ENCODE measurements at places on chromosomes 16 and 17. TPM values are rescaled to one million over a fixed set of nuclear protein-coding genes. Genes with fewer than 3 reads are reported as not detected.

Gene TOB1
- total RNA-seq, result 43.9 TPM

DNA sequence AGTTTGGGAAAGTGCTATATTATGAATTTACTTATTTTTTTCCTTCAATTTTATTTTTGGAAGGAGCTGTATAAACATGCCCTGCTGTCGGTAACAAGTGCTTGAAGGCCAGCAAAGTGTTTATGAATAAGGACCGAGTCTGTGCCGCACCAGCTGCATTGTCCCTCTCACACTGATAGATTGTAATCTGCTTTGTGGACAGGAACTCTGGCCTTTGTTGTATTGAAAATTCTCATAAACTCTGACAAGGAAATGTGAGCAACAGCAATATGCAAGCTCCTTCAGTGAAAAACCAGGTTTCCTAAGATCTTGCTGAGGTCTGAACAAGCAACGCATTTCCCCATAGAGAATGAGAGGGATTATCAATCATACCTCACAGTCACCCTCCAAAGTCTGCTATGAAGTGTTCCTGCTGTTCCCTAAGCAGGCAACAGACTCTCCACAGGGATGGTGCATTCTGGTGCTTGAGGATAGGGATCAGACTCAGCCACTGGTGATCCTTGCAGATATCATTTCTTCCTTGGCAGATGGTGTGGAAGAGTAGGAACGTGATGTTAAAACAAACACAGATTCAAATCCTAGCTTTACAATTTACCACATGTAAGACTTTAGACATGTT, 109.6 kb downstream of the KCNJ2 start:
- DNase-seq, result no peak

- DNase-seq, result no peak
Measured at GRCh38 chr17:73686126-73686525, 41.9 kb upstream of the SDK2 start.

DNA sequence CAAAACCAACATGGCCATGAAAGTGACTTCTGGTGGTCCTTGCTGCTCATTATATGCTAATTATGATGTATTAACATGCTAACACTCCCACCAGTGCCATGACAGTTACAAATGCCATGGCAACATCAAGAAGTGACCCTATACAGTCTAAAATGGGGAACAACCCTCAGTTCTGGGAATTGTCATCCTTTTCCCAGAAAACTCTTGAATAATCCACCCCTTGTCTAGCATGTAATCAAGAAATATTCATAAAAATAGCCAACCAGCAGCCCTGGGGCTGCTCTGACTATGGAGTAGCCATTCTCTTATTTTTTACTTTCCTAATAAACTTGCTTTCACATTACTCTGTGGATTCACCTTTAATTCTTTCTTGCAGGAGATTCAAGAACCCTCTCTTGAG, 35.9 kb downstream of the DNAJA2 start:
- no peak for DNase-seq

Gene KRT33A
- not detected for total RNA-seq

DNA sequence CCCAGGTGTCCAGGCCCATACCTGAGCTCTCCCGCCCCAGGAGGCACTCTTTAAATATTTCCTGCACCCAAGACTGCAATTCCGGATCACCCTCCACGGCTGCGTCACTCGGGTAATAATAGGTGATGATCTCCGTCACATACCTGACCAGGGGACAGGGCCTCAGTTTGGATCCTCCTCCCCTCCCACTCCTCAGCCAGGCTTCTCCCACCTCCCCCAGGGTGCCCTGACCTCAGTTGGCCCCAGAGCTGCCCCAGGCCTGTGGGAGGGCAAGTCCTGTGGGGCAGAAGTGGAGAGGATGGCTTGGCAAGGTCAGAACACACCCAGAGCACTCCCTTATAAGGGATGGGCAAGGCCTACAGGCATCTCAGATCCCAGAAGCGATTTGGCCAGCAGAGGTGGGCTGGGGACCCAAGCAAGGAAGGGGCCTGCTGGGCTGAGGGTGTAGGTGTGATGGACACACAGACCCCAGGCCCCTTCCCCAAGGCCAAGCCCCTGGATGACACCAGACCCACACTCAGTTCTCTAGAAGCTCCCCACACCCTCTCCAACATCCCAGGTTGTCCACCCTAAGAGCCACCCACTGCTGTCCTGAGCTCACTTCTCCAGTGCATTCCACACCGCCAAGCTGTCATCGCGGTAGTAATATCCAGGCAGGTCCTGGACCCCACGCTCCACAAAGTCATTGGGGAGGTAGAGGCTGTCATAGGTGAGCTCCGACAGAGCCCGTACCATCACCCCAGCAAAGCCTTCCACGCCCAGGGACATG, 11.8 kb downstream of the ALOX12B start:
- DNase-seq, result no peak

DNA sequence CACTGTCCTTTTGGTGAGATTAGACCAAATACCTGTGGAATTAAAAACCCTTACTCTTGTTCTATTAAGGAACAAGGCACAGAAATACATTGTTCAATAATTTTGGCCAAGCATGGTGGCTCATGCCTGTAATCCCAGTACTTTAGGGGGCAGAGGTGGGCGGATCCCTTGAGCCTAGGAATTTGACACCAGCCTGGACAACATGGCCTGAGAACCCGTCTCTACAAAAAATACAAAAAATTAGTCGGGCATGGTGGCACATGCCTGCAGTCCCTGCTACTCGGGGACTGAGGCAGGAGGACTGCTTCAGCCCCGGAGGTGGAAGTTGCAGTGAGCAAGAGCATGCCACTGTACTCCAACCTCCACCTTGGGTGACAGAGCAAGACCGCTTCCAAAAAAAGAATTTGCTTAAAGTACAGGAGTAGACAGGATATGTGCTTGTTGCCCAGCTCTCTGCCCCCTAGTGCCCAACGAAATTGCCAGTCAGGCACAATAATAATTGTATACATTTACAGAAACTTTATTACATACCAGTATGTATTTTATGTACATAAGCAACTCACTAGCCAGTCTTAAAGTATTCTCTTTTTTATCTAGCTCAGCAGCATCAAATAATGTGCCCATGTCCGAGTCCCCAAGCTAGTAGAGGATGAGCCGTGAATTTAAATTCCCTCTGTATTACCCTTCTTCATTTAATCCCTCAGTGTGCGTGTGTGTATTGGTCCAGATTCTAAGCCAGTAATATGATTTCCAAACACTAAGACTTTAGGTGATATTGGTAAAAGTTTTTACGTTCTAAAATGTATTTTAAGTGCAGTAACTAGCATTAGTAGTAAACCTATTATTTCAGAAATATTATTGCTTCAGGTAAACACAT, 1.4 kb downstream of the THUMPD1 start:
- DNase-seq, result no peak

DNA sequence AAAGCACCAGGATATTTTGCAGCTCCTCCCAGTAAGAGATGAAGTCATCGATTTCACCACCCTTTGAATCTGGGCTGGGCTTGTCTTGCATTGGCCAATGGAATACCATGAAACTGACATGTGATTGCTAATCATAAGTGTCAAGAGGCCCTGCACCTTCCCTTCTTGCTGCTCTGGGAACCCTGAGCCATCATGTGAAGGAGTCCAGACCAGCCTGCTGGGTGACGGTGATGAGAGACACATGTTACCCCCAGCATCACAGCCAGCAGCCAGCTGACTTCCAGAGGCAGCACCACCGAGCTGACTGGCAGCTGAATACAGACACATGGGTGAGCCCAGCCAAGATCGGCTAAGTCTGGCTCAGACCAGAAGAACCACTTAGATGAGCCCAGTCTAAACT, 43.6 kb upstream of the CACNG4 start:
- no peak for DNase-seq

Gene PRRT2
- 2.4 TPM for total RNA-seq

DNA sequence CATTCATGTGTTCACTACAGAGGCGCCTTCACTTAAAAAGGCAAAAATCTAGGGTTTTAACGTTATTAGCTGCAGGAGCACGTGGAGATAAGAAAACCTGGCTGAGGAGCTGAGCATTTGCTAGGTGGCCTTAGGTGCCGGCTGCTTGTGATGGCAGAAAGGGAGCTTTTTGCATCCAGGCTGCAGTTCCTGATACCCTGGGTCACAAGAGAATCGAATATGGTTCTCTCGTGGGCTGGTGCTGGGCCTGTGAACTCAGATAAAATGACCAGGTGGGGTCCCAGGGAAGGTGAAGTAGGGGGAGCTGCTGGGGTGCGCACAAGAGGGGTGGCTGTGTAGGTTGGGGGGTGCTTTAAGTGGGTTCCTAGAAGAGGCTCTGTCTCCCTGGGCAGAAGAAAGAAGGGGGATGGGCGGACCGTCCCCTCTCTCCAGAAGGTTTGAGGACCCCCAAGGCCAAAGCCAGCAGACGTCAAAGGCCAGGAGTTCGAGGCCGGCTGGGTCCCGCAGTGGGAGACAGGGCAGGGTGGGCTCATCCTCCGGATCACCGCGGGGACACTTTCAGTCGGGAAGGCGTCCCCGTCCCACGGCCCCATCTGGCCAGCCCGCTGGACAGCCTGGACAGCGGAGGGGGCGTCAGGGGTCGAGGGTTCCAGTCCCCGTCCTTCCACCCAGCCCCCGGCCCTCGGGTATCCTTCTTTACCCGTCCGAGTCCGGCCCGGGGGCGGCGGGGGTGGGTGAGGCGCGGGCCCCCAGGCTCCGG, 740 bp upstream of the CMIP start:
- peak; percentile 27 for DNase-seq

DNA sequence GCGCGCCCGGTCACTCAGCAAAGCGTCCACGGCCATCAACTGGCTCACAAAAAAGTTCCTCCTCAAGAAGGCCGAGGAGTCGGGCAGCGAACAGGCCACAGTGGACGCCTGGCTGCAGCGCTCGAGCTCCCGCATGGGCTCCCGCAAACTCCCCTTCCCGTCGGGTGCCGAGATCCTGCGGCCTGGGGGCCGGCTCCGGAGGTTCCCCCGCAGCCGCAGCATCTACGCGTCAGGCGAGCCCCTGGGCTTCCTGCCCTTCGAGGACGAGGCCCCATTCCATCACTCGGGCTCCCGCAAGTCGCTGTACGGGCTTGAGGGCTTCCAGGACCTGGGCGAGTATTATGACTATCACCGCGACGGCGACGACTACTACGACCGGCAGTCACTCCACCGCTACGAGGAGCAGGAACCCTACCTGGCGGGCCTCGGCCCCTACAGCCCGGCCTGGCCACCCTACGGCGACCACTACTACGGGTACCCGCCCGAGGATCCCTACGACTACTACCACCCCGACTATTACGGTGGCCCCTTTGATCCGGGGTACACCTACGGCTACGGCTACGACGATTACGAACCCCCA, 10.7 kb downstream of the MYO15A start:
- DNase-seq, result no peak

- DNase-seq, result no peak
Measured at GRCh38 chr17:63546308-63547082, 3.8 kb upstream of the DCAF7 start.

DNA sequence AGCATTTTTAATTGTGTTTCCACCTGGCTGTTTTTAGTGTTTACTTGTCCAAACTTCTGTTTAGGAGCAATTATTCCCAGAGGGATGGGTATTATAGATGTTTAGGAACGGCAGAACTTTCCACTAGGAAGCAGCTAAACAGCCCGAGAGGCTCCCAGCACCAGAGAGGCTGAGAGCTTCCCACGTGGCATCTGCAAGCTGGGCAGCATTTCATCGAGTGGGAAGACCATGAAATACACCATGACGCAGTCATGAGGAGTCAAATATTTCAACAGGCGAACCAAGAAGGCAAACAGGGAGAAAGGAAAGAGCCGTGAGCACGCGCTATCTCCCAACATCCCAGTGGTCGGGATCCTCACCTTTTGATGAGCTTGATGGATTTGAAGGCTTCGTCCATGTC, 24.1 kb downstream of the TMEM204 start:
- no peak for DNase-seq

DNA sequence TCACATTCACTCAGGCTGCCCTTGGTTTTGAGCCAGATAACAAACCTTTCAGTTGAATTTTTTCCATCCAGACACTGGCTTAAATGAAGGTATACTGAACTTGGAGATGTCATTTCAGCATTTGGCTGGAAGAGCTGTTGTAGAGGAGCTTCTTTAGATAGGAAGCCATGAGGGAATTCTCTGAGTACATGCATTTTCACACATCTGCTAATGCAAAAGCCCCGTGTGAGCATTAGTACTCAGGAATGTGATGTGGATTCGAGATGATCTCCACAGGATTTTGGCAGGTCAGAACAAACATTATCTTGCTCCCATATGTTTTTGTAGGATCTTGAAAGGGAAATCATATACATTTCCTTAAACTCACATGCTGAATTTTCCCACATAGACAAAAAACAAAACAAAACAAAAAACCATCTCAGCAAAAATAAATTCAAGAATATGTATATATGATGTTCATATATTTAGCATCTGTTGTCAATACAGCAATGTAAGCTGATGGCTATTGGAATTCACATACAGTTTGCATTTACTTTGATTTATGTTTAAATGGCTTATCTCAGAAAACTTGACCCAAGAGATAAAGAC, 277.2 kb upstream of the TBX2 start:
- DNase-seq, result no peak

DNA sequence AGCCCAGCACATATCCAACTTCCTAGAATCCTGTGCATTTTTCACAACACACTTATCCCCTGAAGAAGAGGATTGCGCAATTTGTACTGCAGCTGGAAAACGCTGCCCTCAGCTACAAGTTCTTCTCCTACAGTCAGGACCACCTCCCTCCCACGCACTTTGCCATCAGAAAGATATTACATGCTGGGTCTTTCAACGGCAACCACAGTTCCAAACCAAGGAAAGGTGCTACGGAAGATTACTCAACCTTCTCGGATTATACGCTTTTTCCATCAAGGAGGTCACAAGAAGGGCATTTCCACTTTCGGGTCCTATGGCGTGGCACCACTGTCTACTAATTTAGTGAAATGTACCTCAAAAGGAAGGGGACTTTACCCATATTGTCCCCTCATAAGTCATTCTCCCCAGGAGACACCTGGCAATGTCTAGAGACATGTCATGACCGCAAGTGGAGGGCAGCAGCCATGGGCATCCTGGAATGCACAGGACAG, 35.2 kb downstream of the USP7 start:
- no peak for DNase-seq

- no peak for DNase-seq
Measured at GRCh38 chr17:79792341-79792871, 4.5 kb downstream of the CBX8 start.

GRCh38 chr16:14071576-14072271, 605 bp downstream of the MRTFB start:
- DNase-seq, result no peak

Gene BEAN1
- not detected for total RNA-seq

GRCh38 chr16:56513972-56514371, 5.9 kb downstream of the BBS2 start:
- no peak for DNase-seq

- DNase-seq, result no peak
Measured at GRCh38 chr17:33500151-33500550, 207.1 kb upstream of the ASIC2 start.

GRCh38 chr17:28325211-28325610, 6.2 kb downstream of the TMEM97 start:
- DNase-seq, result no peak

Gene CDC42EP4
- total RNA-seq, result 66.0 TPM

GRCh38 chr17:65290616-65291015, 153.4 kb downstream of the RGS9 start:
- DNase-seq, result no peak

- DNase-seq, result no peak
Measured at GRCh38 chr17:47975189-47975822, 4.4 kb downstream of the CDK5RAP3 start.

GRCh38 chr17:48478224-48479013, 48.4 kb upstream of the SKAP1 start:
- DNase-seq, result no peak

All from progenitor cell of endocrine pancreas (in vitro differentiated cells).